Foreskin melanocyte (primary cell): ENCODE measurements at places on chromosomes 4 and X.

- DNase-seq, result no peak
Observed at GRCh38 chr4:68962868-68963267, 11.3 kb upstream of the UGT2A3 start.

- no peak for DNase-seq
Observed at GRCh38 chr4:107444-108429, 16.6 kb upstream of the ZNF718 start.

GRCh38 chr4:150768497-150768896 lies 186.5 kb downstream of the MAB21L2 start:
- no peak for DNase-seq

DNA sequence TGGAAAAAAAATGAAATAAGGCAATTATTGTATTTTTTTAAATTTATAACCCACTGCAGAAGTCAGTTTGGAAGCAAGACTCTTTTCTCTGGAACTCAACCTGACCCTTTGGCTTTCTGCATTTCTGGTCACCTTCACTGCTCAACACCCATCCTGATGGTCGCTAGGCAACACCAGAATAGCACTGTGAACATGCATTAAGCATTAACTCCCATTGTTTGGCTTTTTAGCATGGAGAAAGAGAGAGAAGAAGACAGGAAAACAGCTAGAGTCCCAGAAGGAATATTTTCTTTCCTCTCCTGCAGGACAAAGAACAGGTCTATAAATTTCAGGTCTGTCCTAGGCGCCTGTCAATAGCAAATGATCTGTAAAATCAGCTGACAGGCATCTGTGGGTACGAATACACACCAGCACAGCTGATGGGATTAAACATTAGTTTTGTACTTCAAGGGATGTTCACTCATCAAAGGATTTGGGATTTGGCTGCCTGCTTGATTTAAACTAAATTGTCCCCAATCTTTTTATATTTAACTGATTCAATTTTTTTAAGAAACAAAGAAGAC lies 137.2 kb upstream of the ETNPPL start:
- no peak for DNase-seq

DNA sequence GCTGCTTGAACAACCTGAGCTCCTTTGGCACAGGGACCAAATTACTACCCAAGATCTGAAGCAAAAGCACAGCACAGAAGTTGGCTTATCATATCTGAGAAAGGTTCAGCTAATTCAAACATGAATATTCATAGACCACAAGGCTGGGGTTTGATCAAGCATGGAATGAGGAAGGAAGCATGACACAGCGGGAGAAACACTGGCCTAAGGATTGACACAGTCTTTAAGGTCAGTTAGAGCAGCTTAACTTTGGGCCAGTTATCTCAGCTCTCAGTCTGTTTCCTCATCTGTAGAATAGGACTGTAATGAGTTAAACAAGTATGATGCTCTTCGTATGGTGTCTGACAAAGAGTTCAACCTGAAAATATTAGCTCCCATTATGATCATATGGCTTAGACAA lies 88.5 kb upstream of the CBR4 start:
- DNase-seq, result no peak

DNA sequence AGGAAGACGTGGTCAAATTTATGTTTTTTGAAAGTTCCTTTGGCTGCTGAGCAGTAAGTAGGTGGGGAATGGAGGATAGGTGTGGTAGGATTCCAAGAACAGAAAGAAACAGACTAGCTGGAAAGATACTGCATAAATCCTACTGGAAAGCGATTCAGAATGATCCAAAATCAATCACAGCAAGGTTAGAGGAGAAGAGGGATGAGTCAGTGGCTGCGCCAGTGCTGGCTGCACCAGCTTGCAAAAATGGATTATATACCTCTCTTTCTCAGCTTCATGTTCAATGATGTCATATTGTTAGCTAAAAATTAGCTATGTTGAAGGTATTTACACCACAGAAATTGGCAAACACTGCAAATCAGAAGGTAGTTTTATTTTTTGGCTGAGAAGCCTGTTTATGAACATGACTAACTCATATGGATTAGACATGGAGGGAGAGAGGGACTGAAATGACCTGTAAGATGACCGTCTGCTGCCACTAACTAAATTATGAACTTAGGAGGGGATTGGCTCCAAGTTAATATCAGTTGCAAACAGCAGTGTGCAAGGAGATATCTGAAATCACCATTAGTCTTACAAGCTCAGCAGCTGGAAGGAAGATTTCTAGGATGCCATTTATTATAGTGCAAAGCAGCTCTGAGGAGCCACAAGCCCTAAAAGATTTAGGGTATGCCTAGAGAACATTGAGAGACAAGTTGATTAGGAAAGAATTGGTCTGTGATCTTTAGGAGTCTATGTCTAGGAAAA lies 405.3 kb downstream of the MID1IP1 start:
- no peak for DNase-seq

DNA sequence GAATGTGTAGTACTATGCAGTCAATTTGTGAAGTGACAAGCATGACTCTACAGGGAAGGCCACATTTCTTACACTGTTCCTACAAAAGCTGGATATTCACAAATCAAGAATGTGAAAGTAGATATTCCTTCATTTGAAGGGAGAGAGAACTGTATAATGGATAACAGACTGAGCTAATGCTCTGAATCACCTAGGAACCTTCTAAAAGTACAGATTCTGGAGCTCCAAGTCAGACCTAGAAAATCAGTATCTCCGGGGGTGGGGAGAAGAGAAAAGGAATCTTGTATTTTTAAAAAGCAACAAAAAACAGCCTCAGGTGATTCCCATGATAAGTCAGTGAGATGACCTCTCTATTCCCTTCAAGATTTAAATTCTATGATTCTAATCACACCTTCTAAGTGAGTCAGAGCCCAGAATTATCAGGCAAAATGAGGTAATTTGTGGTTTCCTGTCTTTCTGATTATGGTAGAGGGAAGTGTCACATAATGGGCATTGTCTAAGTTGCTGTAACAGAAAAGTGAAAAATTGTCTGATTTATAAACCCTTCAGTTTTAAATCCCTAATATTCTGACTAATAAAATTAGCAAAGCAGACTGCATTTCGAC lies 80.9 kb downstream of the IL21 start:
- no peak for DNase-seq

- no peak for DNase-seq
Observed at GRCh38 chr4:54659749-54660535, 2.2 kb downstream of the KIT start.

DNA sequence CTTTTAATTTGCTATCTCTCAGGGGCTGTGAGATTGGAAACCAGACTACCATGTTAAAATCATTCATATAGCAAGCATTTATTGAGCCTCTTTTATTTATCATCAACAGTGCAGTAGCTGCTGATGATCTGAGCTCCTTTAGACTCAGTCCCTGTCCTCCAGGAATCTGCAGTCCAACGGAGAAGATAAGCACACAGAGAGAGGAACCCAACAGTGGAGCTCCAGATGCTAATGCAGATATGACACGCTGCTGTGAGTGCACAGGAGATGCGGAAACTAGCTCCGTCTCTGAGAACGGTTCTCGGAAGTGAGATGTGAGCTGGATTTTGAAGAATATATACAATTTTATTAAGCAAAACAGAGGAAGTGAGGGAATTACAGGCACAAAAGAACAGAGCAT lies 35.4 kb downstream of the DCHS2 start:
- DNase-seq, result no peak

GRCh38 chr4:157988641-157989040 lies 184.2 kb downstream of the GASK1B start:
- no peak for DNase-seq

GRCh38 chrX:68249401-68249831 lies 183.9 kb downstream of the OPHN1 start:
- DNase-seq, result no peak

GRCh38 chrX:38654302-38654701 lies 93.0 kb downstream of the TSPAN7 start:
- DNase-seq, result no peak

DNA sequence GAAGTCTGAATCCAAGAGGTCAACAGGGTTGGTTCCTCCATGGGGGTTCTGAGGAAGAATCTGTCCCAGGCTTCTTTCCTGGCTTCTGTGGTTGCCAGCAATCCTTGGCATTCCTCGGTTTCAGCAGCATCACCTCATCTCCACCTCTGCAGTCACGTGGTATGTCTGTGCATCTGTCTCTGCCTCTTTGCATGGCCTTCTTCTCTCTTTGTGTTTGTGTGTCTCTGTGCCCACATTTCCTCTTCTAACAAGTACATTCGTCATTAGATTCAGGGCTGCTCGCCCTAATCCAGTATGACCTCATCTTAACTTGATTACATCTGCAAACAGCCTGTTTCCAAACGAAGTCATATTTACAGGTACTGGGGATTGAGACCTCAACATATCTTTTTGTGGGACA lies 114.0 kb downstream of the BCOR start:
- no peak for DNase-seq

GRCh38 chr4:24219209-24219608 lies 329.4 kb upstream of the PPARGC1A start:
- no peak for DNase-seq

DNA sequence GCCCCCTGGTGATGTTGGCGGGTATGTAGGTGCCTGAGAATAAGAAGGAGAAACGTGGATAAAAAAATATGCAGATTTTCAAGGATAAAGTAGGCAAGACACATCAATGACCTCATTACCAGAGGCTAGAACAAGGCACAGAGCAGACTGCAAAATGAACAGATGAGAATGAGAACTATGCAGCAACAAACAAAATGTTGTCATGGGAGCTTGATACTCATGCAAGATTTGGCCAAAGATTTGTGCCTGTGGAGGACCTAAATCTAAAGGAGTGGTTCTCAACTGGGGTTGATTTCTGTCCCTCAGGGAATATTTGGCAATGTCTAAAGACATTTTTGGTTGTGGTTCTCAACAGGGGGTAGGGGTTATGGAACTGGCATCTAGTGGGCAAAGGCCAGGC lies 177.3 kb downstream of the FRMPD4 start:
- DNase-seq, result no peak

- no peak for DNase-seq
Observed at GRCh38 chr4:109944591-109944990, 31.9 kb downstream of the EGF start.

- DNase-seq, result peak; percentile 18
Observed at GRCh38 chrX:48864210-48864609, 28.8 kb upstream of the PCSK1N start.

DNA sequence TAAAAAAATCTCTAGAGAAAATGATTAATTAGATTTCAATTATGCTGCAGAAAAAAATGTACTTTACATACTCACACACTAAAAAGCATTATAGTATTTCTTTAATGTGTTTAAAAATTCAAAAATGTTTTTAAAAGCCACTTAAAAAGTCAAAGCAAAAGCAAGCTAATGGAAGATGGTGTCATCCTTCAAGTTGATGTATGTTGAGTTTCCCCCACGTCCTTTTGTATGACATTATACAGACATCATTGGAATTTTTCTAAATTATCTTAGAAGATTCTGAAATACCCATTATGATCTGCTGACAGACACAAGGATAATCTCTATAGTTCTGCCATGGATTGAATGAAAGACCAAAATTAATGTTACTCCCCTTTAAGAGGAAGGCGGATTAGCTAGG lies 393.7 kb upstream of the TENM3 start:
- DNase-seq, result no peak

- no peak for DNase-seq
Observed at GRCh38 chr4:42953321-42953720, 60.8 kb downstream of the GRXCR1 start.

GRCh38 chrX:149830192-149830873 lies 48.6 kb downstream of the MAGEA9 start:
- no peak for DNase-seq

GRCh38 chrX:1754077-1754476 lies 139.2 kb downstream of the ASMT start:
- no peak for DNase-seq

DNA sequence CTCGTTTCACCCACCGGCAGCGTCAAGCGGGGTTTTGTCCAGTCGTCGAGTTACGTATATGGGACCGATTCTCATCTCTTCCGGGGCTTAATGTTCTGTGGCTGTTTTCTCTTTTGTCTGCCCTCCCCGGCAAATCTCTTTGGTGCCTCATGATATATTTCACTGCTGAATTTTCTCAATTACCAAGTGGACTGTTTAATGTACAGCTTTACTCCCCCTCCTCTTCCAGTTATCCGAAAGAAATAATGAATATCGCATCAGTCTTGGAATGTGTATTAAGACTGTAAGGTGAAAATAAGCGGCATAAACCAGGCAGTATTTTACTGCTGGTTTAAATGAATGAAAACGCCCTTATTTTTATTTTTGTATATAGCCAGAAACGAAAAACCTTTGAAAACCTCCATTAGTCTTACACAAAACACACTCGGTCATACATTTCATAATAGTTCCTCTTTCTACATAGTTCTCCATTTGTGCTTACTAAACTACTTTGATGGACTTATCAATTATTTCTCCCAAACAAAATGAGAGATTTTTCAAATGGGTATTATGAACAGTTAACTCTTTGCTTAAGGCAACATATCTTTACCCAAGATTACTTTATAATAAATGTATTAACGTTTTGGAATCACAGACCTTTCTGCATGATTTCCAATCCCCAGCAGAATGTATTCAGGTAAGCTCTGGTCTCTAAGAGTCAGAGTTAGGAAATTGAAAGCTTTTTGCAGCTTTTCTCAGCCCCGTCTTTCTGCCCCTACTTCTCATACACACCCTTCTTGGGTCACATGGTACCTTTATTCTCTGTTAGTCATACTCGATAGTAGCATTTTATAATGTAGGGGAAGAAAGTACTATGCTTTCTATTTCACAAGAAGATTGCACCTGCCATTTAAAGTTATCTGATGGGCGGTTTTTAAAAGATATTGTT lies 979 bp downstream of the RP2 start:
- no peak for DNase-seq

- DNase-seq, result no peak
Observed at GRCh38 chrX:134737061-134737460, 78.8 kb upstream of the PLAC1 start.
